ENCODE measurements at places on chromosomes 12 and 14. TPM values are rescaled to one million over a fixed set of nuclear protein-coding genes. Genes with fewer than 3 reads are reported as not detected.

DNA sequence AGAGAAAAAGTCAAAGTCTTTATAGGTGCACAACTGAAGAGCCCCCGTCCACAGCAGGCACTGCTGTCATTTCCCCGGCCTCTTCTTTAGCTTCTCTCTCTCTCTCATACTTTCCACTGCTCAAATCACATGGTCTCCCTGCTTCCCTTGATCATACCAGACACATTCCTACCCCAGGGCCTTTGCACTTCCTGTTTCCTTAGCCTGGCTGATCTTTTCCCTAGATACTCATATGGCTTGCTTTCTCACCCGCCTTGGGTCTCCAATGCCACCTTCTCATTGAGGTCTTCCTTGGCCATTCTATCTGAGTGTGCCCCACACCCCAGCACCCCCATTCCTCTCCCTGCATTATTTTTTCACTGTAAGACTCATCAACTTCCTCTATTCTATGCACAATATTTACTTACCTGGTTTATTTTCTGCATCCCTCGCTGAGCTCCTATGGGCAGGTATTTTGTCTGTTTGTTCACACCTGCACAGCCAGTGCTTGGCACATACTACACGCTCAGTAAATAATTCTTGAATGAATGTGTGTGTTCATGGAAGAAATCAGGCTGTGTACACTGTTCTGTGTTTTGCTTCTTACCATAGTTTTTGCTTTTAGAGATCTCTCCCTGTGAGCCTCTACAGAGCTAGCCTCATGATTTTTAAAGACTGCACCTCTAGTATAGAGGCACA, 31.9 kb downstream of the SERPINA1 start:
- DNase-seq = no peak

DNA sequence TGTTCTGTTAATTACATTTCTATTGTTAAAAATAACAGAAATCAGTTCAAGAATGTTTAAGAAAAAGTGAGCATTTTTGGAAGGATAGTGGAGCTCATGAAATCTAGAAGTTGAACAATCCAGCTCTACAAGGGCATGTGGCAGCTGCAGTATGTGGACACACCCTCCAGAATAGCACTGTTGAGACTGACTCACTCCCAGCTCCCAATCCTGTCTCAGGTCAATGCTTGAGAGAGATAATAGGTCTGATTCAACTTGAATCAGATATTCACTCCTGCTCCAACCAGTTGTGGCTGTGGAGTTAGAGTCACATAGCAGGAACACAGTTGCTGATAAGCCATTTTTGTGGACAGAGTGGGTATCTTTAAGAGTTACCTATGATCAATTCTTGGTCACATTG, 113.0 kb upstream of the NTF3 start:
- DNase-seq = no peak

DNA sequence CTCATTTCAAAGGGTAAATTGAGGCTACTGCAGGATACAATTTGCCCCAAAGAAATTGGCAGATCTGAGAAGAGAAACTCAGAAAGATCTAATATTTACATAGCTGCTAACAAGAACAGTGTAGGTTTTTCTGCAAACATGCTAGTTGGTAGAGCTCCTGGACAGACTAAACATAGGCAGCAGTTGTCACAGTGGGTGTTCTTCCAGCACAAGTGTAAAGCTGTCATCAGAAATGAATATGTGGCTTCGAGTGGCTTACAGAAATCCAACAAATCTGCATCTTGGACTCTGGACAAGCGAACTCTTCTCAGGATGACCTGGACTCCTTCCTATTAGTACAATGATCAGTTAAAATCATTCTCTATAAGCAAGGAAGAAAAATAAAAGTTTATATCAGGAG, 5.9 kb downstream of the CBX5 start:
- no peak for DNase-seq

DNA sequence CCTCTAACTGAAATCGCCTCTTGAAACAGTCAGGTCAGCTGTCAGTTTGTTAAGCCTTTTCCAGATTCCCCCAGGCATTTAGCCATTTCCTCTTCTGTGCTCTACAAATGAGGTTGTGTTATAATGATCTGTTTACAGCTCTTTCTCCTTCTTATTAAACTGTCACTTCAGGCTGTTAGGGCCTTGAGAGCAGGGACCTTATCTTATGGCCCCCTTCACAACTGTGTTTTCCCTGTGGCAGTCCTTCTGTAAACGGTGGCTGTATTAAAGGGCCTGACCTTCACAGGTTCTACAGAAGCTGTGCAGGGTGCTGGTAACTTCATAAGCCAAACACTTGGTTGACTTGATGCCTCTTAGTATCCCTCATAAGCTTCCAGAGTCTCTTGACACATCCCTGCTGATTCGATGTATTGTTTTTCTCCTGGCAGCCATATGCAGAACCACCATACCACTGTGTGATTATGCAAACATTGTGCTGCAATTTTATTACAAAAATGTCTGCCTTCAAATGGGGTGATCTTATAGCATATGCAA, 104.7 kb downstream of the PLEKHA5 start:
- DNase-seq = no peak

- DNase-seq = no peak
These were observed 26.8 kb upstream of the LHX5 start for GRCh38 chr12:113498490-113498889.

GRCh38 chr12:4119157-4119761, 154.3 kb upstream of the CCND2 start:
- DNase-seq = no peak

ART4 gene
- 66.6 TPM for total RNA-seq

DNA sequence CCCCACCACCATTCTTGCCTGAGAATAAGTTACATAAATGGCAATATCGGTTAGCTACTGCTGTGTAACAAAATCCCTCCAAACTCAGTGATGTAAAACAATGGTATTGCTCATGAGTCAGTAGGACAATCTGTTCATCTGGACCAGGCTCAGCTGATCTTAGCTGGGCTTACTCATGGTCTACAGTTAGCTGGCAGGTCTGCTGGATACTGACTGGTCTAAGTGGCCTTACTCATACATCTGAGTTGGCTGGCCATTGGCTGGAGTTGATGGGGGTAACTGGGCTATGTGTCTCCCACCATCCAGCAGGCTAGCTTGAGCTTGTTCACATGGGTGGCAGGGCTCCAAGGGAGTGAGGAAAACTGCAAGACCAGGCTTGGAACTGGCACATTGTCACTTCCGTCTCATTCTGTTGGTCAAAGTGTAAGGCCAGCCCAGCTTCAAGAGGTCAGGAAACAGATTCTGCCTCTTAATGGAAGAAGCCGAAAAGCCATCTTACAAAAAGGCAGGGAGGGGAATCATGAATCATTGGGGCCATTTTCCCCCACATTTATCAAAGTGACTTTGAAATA, 56.7 kb upstream of the CHGA start:
- DNase-seq = no peak

SLC7A8 gene
- total RNA-seq = 18.4 TPM

DNA sequence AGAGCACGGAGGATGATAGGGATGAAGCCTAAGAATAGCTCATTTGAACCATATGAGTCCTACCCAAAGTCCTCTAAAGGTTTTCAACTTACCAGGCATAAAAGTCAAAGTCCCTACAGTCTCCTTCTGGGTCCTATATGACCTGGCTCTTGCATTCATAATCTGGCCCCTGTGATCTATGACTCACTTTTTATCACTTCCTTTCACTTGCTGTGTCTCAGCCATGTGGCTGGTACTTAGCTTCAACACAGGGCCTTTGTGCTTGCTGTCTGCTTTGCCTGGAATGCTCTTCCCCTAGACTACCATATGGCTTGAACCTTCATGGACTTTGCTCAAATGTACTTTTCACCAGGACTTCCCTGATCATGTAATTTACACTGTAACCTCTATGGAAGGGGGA, 137.6 kb upstream of the TMTC1 start:
- no peak for DNase-seq

LRTM2 gene
- not detected for total RNA-seq

DNA sequence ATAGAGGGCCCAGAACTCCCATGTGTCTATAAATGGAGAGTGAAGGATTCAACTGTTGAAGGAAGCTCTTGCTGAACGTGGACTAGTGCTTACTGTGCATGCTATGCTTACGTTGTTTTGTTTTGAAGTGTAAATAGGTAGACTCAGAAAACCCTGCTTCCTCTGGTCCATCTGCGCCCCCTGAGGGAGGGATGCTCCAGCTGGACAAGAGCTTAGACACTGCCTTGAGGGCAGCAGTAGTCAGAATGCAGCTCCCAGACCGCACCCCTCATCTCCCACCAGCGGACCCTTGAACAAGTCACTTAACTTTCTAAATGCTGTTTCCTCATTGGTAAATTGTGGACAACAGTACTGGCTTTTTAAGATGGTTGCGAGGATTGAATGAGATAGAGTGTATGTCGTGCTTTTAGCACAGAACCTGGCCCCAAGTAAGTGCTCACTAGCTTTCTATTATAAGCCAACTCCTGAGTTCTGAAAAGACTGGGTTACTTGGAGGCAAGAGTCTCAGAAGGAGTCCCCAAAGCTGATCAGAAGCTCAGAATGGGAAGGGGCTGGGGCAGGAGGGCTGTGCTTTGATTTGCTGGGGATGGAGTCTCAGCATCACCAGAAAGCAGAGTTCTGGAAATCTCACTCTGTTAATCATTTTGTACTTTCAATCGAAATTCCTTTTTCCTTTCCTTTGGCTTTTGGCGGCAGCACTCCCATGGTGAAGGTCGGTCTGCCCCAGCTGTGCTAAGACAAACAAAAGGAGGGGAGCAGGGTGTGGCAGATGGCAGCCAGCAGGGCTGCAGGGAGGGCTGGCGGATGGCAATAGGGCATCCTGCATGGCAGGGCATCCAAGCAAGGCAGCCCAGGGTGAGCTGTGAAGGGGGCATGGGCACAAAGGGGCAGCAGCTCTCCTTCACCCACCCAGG, 15.6 kb downstream of the AGAP2 start:
- DNase-seq = no peak

MIP gene
- not detected for total RNA-seq

RTN1 gene
- total RNA-seq = 129 TPM

DNA sequence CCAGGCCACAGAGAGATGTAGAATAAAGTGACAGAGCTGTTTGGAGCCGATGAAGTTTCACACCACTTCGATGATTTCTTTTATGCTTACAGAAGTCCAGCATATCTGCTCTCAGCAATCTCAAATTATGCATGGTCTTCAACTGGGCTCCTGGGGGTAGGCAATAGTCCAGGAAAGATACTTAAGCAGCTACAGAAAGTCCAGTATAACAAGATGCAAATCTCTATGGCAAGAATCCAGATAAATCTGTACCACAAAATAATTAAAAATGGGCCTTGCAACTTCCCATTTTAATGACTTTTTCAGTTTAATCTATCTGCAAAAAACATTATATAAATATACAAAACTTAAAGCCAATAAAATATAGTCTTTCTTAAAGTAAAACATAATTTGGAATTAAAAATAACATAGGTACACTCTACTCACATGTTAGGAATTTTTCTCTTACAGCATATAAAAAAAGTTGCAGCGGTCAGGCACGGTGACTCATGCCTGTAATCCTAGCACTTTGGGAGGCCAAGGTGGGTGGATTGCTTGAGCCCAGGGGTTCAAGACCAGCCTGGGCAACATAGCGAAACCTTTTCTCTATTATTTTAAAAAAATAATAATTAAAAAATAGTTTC, 20.5 kb upstream of the RAD51AP1 start:
- no peak for DNase-seq

- DNase-seq = no peak
These were observed 84.0 kb downstream of the BEGAIN start for GRCh38 chr14:100503251-100503650.

DNA sequence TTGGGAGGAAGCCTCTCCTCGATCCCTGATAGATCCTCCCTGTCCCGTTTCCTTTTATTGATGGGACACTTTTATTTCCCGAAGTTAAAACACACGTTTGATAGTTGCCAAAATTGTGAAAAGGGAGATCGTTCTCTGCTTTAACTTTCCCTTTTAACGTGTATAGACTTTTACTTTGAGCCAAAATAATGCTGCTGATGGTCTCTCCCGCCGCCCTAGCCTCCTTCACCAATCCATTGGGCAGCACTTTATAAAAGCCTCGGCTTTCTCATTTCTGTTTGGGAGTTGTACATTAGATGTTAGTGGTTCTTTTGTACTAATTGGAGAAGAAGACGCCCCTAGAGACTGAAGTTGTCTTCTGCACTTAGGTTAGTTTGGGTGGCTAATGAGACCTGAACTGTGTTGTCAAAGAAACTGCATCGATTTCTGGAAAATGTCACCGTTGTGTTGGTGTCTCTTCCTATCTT, 1.4 kb downstream of the TMTC2 start:
- no peak for DNase-seq

DNA sequence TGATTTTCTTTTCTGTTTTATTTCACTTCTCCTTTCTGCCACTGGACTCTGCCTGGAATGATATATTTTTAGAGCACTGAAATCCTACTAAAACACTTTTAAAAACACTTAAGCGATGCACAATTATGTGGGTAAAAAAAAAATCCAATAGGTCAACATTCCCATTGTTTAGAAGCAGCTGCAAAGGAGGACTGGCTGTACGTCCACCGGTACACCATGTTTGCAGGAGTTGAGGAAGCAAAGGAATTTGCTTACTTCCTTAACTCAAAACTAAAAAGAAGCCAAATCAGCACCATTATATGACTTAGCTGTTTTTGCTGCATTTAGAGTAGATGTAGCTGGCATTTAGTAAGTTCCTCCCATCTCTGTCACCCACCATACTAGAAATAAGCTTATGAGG, 186.8 kb upstream of the TMTC1 start:
- no peak for DNase-seq

GRCh38 chr12:105418821-105419291, 88.4 kb downstream of the C12orf75 start:
- DNase-seq = no peak

CALM1 gene
- 355 TPM for total RNA-seq

- DNase-seq = no peak
These were observed 624.8 kb upstream of the NOVA1 start for GRCh38 chr14:27222671-27223070.

FOXN4 gene
- total RNA-seq = not detected

- no peak for DNase-seq
These were observed 671.2 kb downstream of the LRFN5 start for GRCh38 chr14:42277840-42278239.

DNA sequence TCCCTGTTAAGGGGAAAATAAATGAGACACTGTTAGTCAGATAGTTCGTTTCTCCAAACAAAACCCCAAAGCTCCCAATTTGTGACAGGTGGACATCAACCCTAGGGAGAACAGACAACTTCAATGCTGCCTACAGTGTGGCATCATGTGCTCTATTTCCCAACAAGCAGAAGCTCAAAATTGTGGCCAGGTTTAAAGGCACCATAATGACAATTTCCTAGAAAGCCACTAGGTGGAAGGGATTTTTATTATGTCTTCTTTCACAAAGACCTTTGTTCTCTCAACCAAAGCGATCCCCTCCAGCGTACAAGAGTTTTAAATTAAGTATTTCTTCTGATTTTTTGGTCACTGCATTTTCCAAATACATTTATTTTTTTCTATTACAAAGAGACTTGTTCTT, 88.0 kb upstream of the MBIP start:
- no peak for DNase-seq

DNA sequence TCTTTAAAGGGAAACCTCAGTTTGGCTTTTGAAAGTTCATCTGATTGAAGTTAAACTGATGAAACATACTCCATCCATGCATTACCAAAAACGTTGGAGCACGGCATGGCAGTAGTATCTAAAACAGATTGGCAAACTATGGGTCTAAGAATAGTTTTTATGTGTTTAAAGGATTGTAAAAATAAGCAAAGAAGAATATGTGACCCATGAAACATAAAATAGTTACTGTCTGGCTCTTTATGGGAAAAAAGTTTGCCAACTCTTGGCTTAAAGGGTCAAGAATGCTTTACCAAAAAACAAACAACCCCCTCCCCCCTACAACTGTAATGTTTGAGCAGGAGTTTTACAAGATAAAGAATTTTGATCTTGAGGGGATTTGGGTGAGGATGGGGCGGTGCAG, 32.6 kb downstream of the TRAF3 start:
- no peak for DNase-seq

ABCC9 gene
- total RNA-seq = 19.6 TPM

MYF6 gene
- total RNA-seq = not detected

All from thoracic aorta (tissue), 2 donors.